ENCODE measurements at places on chromosomes 6 and 20.

- no peak for DNase-seq
Measured at GRCh38 chr6:100493206-100493888, 28.6 kb upstream of the SIM1 start.

GRCh38 chr6:156984178-156984738 is 207.1 kb downstream of the ARID1B start:
- no peak for DNase-seq

DNA sequence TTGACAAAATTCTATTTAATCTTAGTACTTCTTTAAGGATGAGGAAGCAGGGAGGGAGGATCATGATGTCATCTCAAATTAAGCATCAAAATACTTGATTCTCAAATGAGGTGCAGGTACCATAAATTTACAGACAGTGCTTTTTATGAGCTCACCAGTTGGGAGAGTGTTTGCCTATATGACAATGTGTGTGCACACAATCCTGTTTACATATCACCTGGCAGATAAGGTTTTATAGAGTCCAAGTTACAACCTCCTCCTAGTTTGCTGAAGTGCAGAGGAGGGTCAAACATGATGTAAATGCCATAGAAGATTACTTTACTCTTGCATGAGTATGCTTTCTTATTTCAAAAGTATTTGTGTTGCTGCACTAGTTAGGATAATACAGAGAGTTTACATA is 6.4 kb downstream of the ATXN1 start:
- no peak for DNase-seq

DNA sequence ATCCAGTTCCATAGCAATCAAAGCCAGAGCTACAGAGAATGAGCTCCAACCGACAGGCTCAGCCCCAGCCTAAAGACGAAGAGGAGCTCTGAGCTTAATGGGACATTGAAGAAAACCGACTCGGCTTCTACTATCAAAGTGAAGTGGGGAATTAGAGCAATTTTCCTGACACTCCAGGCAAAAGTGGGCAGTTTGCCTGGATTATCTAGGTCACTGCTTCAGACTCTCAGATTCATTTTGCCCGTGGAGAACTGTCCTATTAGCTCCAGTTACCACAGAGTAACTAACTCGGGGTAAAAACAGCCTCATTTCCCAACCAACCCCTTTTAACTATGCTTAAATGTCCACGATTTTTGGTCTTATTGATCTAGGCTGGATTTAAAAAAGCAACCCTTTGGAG is 592.1 kb upstream of the NRSN1 start:
- DNase-seq = no peak

DNA sequence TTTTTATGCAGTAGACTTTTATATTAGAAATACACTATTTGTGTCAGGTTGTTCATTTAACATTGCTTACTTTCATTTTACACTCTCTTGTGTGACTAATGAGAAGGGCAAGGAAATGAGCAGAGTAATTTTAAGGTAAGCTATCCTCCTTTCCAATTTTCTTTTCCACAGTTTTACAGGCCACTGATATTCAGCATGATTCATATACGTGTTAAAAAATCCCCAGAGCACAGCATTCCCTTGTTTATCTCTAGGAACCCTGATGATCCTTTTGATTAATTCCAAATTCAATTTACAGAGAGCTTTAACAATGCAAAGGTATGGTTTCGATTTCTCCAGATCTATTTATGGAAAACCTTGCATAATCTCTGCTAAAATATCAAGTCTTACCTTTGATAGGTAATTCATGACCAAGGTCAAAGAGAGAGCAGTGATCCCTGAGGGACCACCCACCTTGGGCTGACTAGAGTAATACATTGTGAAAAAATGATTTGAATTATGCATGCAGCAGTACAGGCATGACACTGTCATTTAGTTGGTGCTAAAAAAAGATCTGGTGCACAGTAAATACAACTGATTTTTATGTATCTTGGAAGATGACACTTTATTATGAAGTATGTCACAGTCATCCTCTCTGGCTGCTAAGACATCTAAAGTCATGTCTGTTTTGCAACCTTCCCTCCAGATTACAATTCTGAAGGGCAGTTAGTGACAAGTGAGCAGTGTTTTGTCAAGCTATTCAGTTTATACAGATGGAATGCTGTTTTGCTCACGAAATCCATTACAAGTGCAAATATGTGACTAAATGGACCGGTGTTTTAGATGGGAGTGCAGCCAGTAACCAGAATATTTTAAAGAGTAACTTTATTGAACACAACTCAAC is 736.6 kb downstream of the EPHA7 start:
- no peak for DNase-seq
